ENCODE measurements at places on chromosomes 11 and 22.
A peak's percentile ranks its signal among the peaks of the same experiment; 100 is the strongest.

DNA sequence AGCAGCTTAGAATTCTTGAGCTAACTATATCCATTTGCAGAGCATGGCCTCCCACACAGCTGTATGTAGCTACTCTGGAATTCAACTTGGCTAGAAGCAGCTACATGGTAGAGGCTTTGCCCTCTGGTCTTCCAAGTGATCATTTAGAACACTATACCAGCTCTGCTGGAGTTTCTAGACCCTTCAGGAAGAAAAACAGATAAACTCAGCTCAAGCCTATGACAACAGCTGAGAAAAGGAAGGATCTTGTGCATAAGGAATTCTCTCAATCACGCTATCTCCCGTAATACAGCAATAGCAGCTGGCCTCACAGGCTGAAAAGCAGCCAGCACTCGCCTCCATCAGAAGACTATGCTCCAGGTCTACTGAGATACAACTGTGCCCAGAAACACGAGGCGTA, 50.6 kb upstream of the APOA1 start:
- DNase-seq = no peak

- DNase-seq = peak; percentile 28
These were observed 309.1 kb downstream of the SWAP70 start for GRCh38 chr11:9972989-9973388.

DNA sequence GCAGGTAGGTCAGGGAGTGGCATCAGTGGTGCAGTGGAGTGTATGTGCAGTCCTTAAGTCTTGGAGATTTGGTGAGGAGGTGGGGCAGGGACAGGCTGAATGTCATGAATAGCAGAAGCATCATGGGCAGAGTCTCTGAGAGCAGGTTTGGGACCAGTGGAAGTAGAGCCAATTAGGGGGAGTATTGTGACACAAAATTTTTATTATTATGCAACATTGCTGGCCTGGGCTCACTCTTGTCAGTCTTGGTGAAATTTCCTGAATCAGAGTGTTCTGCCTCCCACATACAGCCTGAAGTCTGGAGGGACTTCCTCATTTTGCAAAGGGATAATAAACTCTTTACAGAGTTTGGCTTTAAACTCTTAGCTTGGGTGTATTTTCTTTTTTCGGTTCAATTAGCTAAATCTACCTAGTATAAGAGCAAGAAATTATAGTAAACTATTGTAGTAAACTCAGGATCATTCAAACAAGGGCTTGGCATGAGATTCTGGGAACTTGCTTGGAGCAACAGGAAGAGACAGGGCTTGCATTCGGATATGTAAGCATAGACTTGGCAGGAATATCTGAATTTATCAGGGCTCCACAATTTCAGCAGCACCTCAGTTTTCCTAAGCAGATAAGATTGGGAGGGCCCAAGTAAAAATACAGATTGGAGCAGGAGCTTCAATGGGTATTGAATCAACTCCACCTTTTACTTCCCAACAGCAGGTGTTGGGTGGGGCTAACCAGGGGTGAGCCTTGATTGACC, 67.7 kb downstream of the FDX1 start:
- no peak for DNase-seq

DNA sequence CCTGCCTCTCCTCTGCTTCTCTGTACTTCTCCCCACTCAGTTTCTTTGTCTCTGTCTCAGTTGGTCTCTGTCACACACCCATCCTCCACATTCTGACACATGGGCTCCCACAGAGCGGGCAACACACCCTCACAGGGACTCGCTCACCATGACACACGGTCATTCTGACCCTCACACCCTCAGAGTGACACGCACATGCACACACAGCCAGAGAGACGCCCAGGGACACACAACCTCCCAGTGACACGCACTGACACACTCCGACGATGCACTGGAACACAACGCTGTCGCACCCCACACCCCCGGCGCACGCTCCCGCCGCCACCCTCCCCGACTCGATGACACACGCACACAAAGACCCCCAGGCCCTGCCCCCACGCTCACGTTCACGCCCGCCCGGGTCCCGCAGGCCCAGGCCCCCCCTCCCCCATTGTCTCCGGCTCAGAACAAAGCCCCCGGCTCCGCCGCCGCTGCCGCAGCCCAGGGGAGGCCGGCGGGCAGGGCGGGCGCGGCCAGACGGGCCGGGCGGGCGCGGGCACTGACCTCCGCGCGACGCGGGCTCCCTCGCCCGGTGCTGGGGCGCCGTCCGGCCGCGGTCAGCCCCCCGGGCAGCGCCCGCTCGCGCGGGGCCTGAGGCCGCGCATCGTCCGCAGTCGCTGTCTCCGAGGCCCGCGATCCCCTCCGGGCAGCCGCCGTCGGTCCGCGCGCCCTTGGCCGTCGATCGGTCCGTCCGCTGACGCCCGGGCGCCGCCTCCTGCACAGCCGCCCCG, 404 bp downstream of the DCHS1 start:
- DNase-seq = no peak

- DNase-seq = no peak
These were observed 52.2 kb downstream of the IRAG1 start for GRCh38 chr11:10641177-10641911.

GRCh38 chr11:20035701-20036601, 124.3 kb downstream of the DBX1 start:
- DNase-seq = no peak

- no peak for DNase-seq
These were observed 175.3 kb downstream of the C11orf87 start for GRCh38 chr11:109597336-109597735.

- DNase-seq = no peak
These were observed 77.0 kb downstream of the RPS6KA4 start for GRCh38 chr11:64436000-64436399.

DNA sequence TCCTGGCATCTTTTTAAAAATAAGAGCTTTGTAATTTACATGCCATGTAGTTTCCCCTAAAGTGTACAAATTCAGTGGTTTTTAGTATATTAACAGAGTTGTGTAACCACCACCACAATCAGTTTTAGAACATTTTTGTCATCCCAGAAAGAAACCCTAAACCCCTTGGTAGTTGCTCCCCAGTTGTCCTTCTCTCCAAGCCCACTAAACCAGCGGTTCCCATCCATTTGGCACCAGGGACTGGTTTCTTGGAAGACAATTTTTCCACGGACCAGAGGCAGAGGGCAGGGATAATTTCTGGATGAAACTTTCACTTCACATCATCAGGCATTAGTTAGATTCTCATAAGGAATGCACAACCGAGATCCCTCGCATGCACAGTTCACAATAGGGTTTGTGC, 22.6 kb downstream of the CABIN1 start:
- no peak for DNase-seq

GRCh38 chr22:49005557-49005956, 822.1 kb downstream of the BRD1 start:
- no peak for DNase-seq

DNA sequence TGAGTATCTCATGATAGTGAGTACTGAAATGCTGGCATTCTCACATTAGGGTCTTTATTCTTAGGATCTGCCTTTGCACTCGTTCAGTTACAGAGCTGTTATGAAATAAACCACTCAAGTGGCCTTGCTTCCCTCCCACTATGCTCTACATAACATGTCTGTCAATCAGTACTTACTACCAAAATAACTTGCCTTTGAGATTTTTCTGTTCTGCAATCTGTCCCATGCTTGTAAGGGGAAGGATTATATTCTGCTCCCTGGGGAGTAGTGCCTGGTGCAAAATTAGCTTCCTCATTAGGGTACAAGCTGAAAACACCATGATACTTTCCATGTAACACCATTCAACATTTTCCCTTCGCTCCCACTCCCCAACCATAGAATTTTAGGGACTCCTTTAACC, 1.9 kb upstream of the GRAP2 start:
- no peak for DNase-seq
